ENCODE measurements at places on chromosomes 2 and 18.

DNA sequence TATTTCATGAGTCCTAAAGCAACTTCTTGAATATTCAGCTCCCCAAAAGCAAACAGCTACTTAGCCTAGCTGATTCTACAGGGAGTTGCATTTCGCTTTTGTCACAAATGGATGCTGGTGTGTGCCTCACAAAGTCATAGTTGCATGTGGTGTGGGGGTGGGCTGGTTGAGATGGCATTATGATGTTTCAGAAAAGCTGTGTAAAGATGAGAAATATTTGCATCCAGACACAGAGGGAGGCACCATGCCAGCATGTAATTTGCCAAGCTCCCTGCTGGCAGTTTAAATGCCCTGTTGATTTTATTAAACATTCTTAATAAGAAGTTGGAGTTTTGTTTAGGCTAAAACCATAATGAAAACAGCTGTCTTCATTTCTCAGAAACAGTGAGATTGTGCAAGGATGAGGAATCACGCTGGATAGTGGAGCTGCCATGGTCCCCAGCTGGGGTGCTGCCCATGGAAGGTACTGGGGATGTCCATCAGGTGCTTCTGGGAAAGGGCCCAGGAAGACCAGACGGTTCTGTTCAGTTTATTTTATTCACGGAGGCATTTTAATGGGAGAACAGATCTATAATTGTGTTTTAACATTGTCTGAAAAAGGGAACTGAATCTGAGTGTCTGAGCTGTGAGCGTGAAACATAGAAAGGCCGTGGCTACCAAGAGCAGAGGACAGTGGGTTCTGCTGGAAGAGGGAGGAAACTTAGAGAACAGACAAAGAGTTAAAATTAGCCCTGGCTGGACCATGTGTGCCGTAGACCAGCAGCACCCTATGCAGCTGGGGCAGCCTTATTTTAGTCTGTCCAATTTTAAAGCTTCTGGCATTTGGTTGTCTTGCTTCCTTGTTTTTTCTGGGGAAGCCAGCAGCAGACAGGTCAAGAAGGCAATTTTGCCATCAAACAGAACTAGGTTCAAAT, 177.1 kb downstream of the FAM210A start:
- DNase-seq: peak; percentile 72

GRCh38 chr2:218839888-218840287, 8.3 kb upstream of the PRKAG3 start:
- no peak for DNase-seq

- no peak for DNase-seq
Measured at GRCh38 chr18:6120820-6121279, 225.5 kb upstream of the TMEM200C start.

- DNase-seq: no peak
Measured at GRCh38 chr2:37052600-37053332, 31.4 kb downstream of the HEATR5B start.

DNA sequence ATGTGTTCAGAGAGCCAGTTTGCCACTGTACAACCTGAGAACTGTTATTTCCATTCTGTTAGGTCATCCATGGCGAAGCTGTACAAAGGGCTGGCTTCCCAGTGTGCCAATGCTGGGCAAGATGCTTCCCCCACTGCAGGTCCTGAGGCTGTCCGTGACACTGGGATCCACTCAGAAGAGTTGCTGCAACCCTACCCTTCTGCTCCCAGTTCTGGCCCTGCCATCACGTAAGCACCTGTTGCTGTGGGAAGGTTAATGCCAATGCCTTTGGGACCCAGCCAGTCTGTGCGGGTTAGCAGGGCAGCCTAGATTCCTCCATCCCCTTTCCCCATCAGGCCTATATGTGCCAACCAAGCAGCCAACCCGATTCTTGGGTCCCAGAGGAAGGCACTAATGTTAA, 68.3 kb downstream of the ARHGEF33 start:
- no peak for DNase-seq

GRCh38 chr2:212142631-212143030, 396.0 kb downstream of the ERBB4 start:
- DNase-seq: peak; percentile 60

DNA sequence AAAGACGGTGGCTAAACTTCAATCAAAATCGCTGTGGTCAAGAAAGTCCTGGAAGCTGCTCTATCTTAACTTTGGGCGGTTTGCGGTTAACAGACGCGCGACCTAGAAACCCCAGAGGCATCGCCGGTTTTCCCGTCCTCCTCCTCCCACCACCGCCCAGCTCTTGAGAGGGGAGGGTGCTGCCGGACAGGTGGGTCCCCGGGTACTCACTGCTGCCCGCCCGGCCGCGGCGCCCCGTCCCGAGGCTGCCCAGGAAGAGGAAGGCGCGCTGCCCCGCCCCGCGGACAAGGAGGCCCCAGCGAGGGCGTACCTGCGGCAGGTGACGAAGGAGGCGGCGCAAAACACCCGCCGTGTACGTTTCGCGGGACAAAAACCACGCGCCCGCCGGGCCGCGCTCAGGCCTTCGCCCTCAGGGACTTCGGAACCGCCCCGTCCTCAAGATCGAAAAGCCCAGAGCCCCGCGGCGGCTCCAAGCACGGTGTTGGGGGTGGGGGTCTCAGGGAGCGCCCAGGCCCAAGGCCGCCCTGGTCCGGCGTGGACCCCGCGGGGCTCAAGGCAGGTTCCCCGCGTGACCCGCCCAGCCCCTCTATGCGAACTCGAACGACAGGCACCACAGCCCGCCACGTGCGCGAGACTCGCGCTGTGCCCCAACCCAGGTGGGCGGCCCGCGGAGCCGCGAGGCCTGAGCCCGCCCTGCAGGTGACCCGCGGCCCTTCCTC, at the start of gene SH3YL1:
TSS of gene SH3YL1 (minus strand) at position 259 of the 719 bp plus-strand sequence. CDS start at position 211, 48 bp downstream.
- peak; percentile 20 for DNase-seq

GRCh38 chr2:73133566-73134197, 20.9 kb upstream of the RAB11FIP5 start:
- DNase-seq: no peak

GRCh38 chr2:232772531-232772930, 3.8 kb downstream of the KCNJ13 start:
- DNase-seq: no peak

DNA sequence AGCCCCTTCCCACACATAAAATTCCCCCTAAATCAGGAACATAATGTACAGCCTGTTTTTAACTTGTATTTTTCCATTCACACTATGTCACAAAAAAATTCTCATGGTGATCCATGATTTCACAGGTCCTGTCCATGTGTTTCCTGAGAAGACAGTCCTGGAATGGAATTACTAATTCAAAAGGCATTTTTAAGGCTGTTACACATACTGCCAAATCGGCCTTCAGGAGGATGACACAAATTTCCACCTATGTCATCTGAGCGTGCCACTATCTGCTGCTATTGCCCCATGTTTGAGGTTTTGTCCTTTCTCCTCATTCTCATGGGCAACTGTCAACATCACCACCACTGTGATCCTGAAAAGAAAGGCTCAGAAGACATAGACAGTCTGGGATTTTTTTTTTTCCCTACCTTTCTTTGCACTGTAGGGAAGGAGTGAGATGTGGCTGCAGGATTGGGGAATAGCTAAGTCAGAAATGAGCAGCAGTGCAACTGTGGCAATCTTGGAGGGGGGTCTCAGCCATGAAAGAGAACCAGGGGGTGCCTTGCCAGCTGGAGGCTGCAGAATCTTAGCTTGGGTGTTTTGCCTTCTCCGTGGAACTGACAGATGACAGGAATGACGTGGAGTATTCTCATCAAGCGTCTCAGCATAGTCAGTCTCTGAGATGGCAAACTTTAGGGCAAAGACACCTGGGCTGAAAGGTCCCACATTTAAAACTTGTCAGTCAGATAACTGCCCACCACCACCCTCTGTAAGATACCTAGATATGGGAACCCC, 73.4 kb downstream of the MARCHF4 start:
- DNase-seq: no peak

DNA sequence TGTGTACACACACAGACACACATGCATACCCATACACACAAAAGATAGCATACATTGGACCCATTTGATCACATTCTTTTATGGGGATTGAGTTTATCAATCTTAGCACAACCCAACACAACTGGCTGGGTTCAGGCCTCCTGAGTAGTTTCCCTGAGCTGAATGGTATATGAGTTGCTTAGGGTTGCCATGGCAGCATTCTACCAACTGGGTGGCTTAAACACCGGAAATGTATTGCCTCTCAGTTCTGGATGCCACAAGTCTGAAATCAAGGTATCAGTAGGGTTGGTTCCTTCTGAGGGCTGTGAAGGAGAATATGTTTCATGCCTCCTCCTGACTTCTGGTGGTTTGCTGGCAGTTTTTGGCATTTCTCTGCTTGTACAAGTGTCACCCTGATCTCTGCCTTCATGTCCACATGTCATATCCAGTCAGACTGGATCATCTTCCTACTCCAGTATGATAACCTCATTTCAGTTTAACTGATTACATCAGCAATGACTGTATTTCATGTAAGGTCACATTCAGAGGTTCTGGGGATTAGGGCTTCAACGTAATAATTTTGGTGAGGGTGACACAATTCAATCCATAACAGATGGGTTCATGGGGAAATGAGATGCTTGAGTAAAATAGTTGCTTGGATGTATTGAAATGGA, 212.7 kb downstream of the KCNE4 start:
- DNase-seq: no peak

- no peak for DNase-seq
Measured at GRCh38 chr18:31637445-31637844, 45.8 kb downstream of the TTR start.

DNA sequence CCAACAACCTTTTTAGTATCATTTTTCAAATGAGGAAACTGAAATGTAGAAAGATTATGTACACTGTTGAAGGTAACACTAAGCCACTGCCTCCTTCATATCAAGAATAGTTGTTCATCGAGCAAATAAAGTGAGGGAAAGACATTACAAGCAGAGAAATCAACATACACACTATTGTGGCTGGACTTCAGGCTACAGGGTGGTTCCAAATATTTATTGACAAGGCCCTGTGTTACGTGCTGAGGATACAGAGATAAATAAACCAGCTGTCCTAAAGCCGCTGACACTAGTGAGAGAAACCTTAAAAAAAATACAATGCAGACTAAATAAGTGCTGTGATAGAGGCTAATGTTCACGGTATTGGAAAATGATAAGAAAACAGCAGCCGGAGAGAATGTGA, 1.9 kb upstream of the LNPK start:
- DNase-seq: no peak

DNA sequence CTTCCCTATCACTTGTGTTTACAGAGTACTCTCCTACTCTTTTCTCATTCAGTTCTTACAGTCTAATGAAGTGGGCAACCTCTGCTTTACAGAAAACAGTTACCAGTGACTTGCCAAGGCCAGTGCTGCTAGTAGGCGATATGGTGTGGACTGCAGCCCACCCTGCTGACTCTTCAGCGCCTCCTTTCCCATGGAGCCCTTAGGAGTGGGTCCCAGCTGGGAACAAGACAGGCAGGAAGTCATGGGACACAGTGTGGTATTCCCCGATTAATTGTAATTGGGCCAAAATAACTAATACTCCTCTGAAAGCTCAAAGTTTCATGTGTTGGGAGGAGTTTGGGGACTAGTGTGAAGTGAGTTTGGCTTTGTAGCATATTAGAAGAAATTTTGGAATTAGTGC, 120.1 kb upstream of the EML6 start:
- no peak for DNase-seq

- no peak for DNase-seq
Measured at GRCh38 chr2:156405586-156405985, 30.6 kb upstream of the GPD2 start.

DNA sequence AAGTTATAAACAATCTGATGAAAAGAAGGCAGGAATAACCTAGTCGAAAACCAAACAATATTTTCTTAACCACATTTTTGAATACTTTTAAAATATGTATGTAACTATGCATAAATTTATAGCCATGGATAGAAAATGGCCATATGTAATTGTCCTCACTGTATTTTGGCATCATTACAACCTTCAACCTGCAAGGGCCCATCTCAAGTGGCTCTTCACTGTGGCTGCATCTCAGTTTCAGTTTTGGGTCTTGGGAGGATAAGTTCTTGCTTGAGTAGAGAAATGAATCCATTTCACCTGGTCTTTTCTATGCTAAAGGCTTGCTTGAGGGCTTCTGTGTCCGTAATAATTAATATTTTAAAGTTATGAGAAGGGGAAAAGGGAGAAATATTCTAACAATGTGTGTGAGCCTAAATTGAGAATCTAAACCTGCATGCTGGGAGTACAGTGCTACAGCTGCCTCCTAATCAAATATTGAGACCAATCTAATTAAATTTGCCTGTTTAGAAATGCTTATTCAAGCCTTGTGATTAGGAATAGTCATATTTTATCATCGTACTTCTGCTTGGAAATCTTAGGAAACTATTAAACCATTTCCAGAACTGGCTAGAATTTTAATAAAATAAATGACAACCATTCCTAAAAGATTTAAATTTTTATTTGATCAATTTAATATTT, 92.5 kb downstream of the EML4 start:
- DNase-seq: no peak

- DNase-seq: peak; percentile 72
Measured at GRCh38 chr2:64831134-64831976, 157.8 kb upstream of the SLC1A4 start.

DNA sequence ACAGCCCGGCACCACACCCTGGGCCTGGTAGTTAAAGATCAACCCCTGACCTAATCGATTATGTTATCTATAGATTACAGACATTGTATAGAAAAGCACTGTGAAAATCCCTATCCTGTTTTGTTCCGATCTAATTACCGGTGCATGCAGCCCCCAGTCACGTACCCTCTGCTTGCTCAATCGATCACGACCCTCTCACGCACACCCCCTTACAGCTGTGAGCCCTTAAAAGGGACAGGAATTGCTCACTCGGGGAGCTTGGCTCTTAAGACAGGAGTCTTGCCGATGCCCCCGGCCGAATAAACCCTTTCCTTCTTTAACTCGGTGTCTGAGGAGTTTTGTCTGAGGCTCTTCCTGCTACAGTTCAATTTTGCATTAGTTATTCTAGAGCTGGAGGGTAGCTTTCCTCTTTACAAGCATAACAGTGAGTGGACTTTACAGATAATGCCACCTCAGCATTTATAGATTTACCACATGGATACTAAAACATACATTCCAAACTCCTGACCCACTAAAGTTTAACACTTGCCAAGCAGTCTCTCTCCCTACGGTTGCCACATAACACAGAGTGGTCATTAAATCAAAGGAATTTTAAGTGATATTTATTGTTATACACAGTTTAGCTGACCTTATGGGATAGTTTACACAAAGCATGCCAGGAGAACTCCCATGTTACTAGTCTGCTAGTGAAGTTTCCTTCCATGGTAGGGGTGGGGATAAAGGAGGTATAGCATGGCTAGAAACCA, 101.0 kb downstream of the EVA1A start:
- no peak for DNase-seq

- DNase-seq: no peak
Measured at GRCh38 chr2:8648441-8649213, 33.2 kb upstream of the ID2 start.

- no peak for DNase-seq
Measured at GRCh38 chr2:43268066-43268953, 41.9 kb upstream of the ZFP36L2 start.

- peak; percentile 31 for DNase-seq
Measured at GRCh38 chr2:69065735-69066336, 52.9 kb downstream of the ANTXR1 start.

- no peak for DNase-seq
Measured at GRCh38 chr2:108835040-108835439, 48.5 kb downstream of the CCDC138 start.

Measured in tongue (tissue), 3 donors.